ENCODE measurements at places on chromosomes 1 and 21. TPM values are rescaled to one million over a fixed set of nuclear protein-coding genes. Genes with fewer than 3 reads are reported as not detected.

DNA sequence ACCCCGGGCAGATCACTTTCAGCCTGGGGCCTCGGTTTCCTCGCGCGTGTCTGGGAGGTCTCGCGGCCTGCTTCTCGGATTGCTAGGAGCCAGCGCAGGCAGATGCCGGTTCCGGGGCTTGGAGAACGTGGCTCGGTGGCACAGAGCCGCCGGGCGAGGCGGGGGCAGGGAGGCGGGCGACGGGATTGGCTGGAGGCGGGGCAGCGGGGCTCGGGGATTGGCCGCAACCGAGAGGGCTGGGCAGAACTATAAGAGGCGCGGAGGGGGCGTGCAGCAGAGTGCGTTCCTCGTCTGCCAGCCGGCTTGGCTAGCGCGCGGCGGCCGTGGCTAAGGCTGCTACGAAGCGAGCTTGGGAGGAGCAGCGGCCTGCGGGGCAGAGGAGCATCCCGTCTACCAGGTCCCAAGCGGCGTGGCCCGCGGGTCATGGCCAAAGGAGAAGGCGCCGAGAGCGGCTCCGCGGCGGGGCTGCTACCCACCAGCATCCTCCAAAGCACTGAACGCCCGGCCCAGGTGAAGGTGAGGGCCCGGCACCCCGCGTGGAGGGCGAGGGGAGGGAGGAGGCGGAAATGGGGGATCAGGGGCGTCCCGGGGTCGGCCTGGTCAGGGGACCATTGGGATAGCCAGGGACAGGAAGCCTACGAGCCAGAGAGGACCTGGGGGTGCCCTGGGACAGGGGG is at the start of gene MFSD2A:
Gene MFSD2A (plus strand): TSS at position 276 of the 677 bp plus-strand sequence. CDS start 148 bp downstream, at position 424.
- peak; percentile 83 for DNase-seq
- H3K27ac ChIP-seq, result peak within 1 kb of the TSS; percentile 92
- H3K4me1 ChIP-seq, result peaks cover 24% of the 10 kb centered on the region
- no peaks in the 10 kb centered on the region for H3K27me3 ChIP-seq

GRCh38 chr1:88595355-88596002 is 88.6 kb upstream of the PKN2 start:
- DNase-seq, result peak; percentile 14
- no peak overlapping the region for H3K27ac ChIP-seq
- H3K4me3 ChIP-seq, result no peak overlapping the region
- no peaks in the 10 kb centered on the region for H3K4me1 ChIP-seq
- H3K27me3 ChIP-seq, result no peaks in the 10 kb centered on the region
- peaks cover 3% of the 10 kb centered on the region for H3K36me3 ChIP-seq

DNA sequence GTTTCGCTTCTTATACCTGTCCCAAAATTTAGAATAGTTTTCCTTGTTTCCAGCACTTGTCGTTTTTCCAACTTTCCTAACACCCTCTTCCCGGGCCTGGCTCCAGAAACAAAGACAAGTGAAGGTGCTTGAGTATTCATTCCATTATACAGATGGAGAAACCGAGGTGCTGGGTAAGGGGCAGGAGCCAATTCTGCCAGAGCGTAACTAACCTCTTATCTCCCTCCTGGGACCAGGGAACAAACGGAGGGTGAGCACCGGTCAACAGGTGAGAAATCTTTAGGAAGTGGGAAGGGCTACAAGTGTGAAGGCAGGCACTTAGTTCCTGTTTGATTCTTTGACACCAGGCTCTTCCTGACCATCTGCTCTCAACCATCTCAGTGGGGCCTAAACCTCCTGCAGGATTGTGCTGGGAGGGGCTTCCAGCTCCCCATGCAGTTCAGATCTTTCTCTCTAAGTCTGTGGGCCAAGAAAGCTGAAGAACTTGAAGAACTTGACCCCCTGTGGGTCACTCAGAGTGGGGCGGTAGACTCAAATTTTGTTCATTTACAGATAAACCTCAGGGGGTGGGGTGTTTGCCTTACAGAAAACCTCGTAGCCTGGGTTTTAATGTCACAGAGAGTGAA is 8.7 kb downstream of the PLXNA2 start:
- peak overlapping the region; percentile 19 for H3K4me3 ChIP-seq
- H3K36me3 ChIP-seq, result no peaks in the 10 kb centered on the region
- DNase-seq, result no peak
- peaks cover 41% of the 10 kb centered on the region for H3K27me3 ChIP-seq
- H3K27ac ChIP-seq, result no peak overlapping the region

AMPD1 gene
- polyA plus RNA-seq, result not detected

RGS16 gene
- polyA plus RNA-seq, result not detected
